Activated CD8-positive, alpha-beta T cell treated with anti-CD3 and anti-CD28 coated beads for 36 hours (primary cell): ENCODE measurements at places on chromosomes 2 and 18. TPM values are rescaled to one million over a fixed set of nuclear protein-coding genes. Genes with fewer than 3 reads are reported as not detected.

DNA sequence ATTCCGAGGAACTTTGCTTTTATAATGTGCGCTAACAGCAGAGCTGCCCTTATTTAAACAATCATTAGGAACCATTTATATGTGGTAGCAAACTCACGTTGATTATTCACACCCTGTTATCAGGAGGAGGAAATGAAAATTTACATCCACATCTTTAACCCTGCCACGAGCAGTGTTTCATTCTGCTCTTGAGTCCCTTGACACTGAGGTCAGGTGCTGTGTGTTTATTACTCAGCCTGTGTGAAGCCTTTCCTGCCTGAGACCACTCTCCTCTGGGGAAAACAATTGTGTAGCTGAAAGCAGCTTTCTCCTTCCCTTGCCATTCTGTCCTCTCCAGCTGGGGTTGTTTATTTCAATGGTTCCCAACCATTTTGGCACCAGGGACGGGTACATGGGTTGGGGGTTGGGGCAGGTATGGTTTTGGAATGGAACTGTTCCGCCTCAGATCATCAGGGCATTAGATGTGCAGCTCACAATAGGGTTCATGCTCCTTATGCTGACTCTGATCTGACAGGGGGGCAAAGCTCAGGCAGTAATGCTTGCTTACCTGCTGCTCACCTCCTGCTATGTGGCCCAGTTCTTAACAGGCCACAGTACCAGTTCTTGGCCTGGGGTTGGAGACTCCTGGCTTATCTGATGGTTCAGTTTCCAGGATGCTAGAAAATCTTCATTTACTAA is 651.1 kb downstream of the TDRD15 start:
- H3K27me3 ChIP-seq: no peaks in the 10 kb centered on the region
- DNase-seq: no peak
- H3K27ac ChIP-seq: no peak overlapping the region
- no peak overlapping the region for H3K4me3 ChIP-seq

DNA sequence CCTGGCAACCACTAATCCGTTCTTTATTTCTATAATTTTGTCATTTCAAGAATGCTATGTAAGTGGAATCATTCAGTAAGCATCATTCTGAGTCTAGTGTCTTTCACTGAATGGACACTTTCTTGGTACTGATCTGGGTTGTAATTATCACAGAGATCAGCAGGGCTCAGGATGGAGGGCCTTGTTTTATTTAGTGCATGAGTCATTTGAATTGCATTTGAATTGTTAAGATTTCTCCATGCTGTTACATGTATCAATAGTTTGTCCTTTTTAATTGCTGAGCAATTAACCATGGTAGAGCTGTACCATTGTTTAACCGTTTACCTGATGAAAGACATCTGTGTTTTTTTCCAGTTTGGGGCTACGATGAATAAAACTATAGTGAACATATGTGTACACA is 256.4 kb downstream of the THSD7B start:
- H3K27me3 ChIP-seq: peaks cover 2% of the 10 kb centered on the region
- no peak for DNase-seq
- H3K4me3 ChIP-seq: no peak overlapping the region
- H3K27ac ChIP-seq: no peak overlapping the region

DNA sequence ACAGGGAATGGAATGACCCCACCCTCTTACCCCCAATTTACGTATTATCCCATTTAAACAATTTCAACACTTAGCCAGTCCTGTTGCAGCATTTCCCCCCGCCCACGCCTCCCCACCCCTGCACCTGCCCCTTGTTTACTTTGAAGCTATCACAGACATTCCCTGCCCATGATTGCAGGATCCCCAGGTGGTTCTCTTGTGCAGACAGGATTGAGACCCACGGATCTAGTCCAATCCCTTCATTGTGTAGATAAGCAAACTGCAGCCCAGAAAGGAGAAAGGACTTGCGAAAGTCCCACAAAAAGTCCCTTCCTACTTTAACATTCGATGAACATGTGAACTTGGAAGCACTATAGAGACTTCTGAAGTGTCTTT is 38.9 kb downstream of the TMEM17 start:
- H3K36me3 ChIP-seq: no peaks in the 10 kb centered on the region
- no peaks in the 10 kb centered on the region for H3K27me3 ChIP-seq
- no peak overlapping the region for H3K27ac ChIP-seq
- no peaks in the 10 kb centered on the region for H3K4me1 ChIP-seq
- H3K4me3 ChIP-seq: no peak overlapping the region

- DNase-seq: no peak
- H3K4me1 ChIP-seq: no peaks in the 10 kb centered on the region
- no peak overlapping the region for H3K27ac ChIP-seq
- H3K27me3 ChIP-seq: no peaks in the 10 kb centered on the region
Measured at GRCh38 chr2:19102696-19103423, 255.6 kb downstream of the OSR1 start.

DNA sequence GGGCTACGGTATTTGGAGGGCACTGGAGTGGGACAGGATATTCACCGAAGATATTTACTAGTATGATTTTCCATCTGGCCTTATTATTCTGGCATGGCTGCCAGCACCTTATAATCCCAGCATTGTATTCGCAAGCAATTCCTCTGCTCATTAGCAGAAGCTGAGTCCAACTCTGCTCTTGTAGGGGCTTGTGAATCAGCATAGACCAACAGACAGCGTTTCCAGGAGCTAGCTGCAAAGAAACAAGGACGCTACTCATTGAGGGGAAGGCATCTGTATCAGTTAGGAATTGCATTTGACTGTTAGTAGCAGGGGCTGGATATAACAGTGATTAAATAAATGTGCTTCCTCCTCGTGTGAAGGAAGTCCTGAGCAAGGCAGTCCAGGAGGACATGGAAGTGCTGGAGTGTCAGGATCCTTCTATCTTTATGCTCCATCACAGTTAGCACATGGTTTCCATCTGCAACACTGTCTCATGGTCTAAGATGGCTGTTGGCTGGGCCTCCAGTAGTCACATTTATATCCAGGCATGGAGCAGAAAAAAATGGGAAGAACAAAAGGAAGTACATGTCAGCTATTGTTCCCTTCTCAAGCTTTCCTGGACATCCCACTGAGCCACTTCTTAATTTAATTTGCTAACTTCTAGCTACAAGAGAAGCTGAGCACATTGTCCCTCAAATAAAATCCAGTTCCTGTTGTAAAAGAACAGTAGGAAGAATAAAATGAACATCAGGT is 214.1 kb downstream of the C1D start:
- H3K27me3 ChIP-seq: peaks cover 5% of the 10 kb centered on the region
- no peaks in the 10 kb centered on the region for H3K36me3 ChIP-seq
- no peaks in the 10 kb centered on the region for H3K4me1 ChIP-seq
- no peak for DNase-seq

GRCh38 chr18:13319629-13320028 is 101.1 kb downstream of the LDLRAD4 start:
- peaks cover 17% of the 10 kb centered on the region for H3K36me3 ChIP-seq
- peaks cover 19% of the 10 kb centered on the region for H3K4me1 ChIP-seq
- no peak overlapping the region for H3K4me3 ChIP-seq
- H3K27me3 ChIP-seq: no peaks in the 10 kb centered on the region
- H3K27ac ChIP-seq: no peak overlapping the region

The TNFRSF11A gene
- total RNA-seq: 7.3 TPM

The TMEM17 gene
- total RNA-seq: 0.13 TPM

GRCh38 chr18:63444580-63444979 is 22.3 kb upstream of the VPS4B start:
- H3K27me3 ChIP-seq: no peaks in the 10 kb centered on the region
- DNase-seq: no peak
- no peaks in the 10 kb centered on the region for H3K4me1 ChIP-seq
- H3K36me3 ChIP-seq: no peaks in the 10 kb centered on the region

DNA sequence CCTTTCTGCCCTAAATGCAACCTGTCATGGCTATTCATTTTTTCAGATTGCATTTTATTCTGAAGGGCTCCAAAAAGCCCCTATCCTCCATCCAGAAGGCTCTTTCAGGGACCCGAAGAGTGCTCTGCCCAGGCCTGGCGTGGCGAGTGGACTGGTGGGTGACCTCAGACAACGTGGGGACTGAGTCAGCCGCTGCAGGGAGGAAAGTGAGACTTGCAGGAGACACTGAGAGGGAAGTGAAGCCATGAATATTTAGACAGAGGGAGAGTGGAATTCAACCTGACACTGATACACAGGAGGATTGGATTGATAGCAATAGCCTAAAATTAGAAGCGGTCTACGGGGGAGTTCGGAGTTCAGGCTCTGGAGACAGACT is 63.6 kb upstream of the SIX2 start:
- H3K27ac ChIP-seq: no peak overlapping the region
- no peaks in the 10 kb centered on the region for H3K36me3 ChIP-seq
- H3K4me1 ChIP-seq: no peaks in the 10 kb centered on the region
- no peak overlapping the region for H3K4me3 ChIP-seq
- H3K27me3 ChIP-seq: peaks cover 16% of the 10 kb centered on the region

The CEP192 gene
- 39.5 TPM for total RNA-seq

GRCh38 chr2:134582547-134582899 is 136.3 kb downstream of the TMEM163 start:
- H3K36me3 ChIP-seq: no peaks in the 10 kb centered on the region
- no peaks in the 10 kb centered on the region for H3K27me3 ChIP-seq
- peak; percentile 5 for DNase-seq
- no peak overlapping the region for H3K4me3 ChIP-seq
- H3K4me1 ChIP-seq: peaks cover 10% of the 10 kb centered on the region
- H3K27ac ChIP-seq: no peak overlapping the region

The EFR3B gene
- 0.23 TPM for total RNA-seq

DNA sequence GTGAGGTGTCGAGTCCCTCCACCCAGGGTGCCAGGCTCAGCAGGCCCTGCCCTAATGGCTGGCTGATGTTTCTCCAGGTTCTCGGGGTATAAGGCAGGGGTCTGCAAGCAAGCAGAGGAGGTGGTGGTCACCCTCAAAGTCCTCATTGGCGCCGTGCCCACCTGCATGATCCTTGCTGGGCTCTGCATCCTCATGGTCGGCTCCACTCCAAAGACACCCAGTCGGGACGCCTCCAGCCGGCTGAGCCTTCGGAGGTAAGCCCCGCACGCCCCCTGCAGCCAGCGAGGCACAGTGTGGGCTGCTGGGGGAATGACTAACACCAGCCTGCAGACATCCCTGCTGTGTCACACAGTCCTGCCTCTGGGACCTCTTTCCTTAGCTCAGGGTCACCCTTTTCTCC is 14.1 kb downstream of the MFSD2B start:
- no peak overlapping the region for H3K27ac ChIP-seq
- peaks cover 14% of the 10 kb centered on the region for H3K36me3 ChIP-seq
- H3K4me3 ChIP-seq: no peak overlapping the region
- no peaks in the 10 kb centered on the region for H3K27me3 ChIP-seq
- H3K4me1 ChIP-seq: peaks cover 3% of the 10 kb centered on the region

DNA sequence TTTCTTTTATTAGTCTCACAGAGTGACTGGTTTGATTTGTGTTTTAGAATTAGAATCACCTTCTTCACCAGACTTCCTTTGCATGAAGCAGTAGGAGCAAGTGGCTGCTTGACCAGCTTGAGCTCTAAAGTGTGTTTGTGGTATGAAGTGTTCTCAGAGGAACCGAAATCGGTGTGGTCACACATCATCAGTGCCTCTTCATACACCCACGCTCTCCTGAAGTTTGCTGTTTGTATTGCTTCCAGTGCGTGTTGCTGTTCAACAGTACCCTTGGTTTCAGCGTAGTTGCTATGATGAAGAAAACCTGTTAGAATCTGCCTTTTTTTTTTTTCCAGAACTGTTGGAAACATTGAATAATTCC is 77.9 kb downstream of the LIMS1 start:
- peak; percentile 74 for DNase-seq
- peaks cover 53% of the 10 kb centered on the region for H3K4me1 ChIP-seq
- H3K4me3 ChIP-seq: peak overlapping the region; percentile 5
- H3K36me3 ChIP-seq: no peaks in the 10 kb centered on the region
